ENCODE measurements at places on chromosomes 7 and 10.

- no peak for DNase-seq
These were observed 180.1 kb downstream of the MAD1L1 start for GRCh38 chr7:2052657-2053048.

GRCh38 chr7:101226721-101227120, 8.8 kb downstream of the ZNHIT1 start:
- DNase-seq = no peak

DNA sequence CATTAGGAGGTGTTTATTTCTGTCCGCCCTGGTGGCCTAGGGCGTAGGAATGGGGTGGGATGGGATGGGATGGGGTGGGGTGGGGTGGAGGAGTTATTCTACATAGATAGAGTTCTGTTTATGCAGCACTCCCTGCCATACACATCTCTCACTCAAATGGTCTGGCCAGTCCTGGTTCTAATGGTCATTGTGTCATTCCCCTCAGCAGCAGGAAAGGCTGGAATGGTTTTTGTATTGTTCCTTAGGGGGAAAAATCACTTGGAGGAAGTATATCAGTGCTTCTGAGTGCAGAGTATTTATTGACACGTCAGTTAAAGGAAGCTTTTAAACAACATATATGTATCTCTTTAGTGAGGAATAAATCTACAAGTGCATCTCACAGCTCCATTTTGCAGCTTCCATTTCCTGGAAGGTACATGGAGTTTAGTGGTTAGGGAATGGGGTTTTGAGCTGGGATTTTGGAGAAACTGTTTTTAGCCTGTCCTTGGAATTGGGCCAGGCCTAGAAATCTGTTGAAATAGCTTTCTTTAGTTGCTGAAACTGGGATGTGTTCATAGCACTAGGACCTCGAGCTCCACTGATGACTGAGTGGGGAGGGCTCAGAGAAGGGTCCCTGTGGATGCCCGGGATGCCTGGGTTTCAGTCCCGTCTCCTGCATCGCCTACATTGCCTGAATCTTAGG, 8.3 kb downstream of the TSPAN14 start:
- no peak for DNase-seq

GRCh38 chr10:34580214-34580613, 234.9 kb downstream of the PARD3 start:
- no peak for DNase-seq

DNA sequence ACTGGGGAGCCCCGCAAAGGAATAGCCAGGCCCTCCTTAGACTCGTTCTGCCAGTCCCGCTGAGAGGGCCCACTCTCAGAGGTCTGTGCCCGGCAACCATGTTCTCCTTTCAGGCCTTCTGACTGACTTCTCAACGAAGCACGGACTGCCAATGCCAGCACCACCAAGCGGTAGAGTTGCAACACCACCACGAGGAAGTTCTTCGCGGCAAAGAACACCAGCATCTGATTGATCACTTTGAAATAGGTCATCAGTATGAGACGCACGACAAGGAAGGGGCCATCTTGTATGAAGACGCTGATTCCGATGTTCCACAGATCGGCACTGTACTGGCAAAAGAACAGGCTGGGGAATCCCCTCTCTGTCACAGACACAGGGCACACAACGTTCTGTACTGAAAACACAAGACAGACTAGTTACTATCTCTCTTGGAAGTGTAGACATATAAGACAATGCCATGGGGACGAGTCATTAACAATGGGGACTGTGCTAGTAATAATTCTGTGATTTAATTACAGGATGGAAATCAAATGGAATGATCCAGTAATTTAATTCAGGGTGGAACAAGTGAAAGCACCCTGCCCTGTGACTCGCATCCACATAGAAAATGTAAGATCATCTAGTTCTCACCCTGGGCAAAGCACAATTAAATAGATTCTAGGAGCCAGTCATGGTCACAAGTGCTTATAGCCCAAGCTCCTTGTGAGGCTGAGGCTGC, 42.7 kb downstream of the TMEM26 start:
- no peak for DNase-seq

DNA sequence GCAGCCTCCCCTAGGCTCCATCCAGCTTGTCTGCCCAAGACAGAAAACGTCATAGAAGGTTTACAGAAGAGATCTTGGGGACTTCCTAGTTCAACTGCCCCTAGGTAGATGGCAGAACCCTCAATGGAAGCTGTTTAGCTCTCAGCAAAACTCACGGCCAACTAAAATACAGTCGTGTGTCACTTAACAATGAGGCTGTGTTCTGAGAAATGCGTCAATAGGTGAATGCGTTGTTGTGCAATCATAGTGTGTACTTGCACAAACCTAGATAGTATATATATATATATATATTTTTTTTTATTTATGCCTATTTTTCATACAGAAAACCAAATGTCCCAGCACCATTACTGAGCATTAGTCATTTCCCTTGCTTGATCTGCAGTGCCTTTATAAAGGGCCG, 100.4 kb upstream of the SH2B2 start:
- no peak for DNase-seq

DNA sequence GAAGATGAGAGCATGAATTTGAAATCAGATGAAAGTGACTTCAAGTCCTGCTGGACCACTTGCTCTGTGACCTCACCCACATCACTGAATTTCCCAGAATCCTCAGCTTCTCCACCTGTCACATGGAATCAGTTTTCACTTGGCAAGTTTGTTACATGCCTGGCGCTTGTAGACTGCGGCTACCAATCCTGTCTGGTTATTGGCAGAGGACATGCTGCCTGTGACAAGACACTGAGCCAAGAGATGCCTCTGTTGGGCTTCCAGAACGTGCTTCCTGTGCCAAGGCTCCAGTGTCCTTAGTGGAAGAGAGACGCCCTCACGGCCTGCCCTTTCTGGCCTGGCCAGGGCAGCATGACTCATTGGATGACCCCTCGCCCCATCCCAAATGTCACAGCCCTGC, 4.4 kb upstream of the MYL10 start:
- DNase-seq = no peak

DNA sequence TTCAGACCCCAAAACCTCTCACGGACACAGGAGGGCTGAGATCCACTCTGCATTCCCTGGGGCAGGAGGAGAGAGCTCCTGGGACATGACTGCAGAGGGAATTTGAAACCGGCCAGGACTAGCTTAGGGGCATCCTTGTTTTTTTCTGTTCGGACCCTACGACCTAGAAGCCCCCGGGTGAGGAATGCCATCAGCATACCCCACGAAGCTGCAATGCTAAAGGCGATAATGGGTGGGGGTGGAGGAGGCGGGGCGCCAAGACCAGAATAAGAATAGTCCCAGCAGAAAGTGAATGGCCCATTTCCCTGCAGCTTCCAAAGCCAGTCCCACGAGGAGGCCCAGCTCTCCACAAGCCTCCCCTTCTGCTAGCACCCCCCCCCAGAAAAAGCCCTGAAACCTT, 4.0 kb downstream of the PDGFA start:
- DNase-seq = no peak

DNA sequence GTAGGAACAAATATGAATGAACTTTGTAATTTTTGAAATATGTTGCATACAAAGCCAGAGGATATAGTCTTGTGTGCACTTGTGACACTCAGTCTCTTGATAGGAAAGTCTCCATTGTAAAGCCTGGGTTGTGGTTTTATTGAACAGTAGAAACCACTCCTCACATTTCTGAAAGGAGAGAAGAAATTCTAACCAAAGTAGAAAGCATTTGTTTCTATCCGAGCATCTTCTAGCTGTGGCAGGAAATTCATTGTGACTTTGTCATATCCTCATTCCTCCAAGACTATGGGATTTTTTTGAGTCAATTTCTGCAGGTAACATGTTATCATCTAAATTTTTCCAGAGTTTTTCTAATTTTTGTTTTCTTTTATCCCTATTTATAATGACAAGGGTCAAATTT, 55.5 kb upstream of the NCF1 start:
- DNase-seq = no peak

Measured in NCI-H1105 (cell line).